Stimulated activated CD4-positive, alpha-beta T cell treated with anti-CD3 and anti-CD28 coated beads, TNF-alpha, amount 100 ng/mL, for 24 hours (primary cell): ENCODE measurements at places on chromosomes 13 and 19.
A peak's percentile ranks its signal among the peaks of the same experiment; 100 is the strongest.

DNA sequence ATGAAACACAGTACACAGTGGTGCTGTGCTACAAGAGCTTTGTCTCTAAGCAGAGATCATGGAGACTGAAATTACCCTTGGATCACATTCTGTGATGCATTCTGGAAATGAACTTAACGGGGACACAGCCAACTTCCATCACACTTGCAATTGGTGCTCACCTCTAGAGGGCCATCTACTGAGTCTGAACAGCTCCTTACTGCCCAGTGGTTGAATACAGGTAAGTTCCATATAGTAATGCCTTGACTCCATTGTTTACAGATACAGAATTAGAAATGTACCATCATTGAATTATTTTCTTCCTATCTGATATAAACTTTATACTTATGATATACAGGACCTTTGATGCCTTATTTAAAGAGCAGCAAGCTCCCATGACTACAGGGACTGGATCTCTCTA, 686.4 kb downstream of the PCDH9 start:
- no peak for DNase-seq

GRCh38 chr13:51453959-51454703, 1.3 kb upstream of the INTS6 start:
- peak; percentile 9 for DNase-seq

DNA sequence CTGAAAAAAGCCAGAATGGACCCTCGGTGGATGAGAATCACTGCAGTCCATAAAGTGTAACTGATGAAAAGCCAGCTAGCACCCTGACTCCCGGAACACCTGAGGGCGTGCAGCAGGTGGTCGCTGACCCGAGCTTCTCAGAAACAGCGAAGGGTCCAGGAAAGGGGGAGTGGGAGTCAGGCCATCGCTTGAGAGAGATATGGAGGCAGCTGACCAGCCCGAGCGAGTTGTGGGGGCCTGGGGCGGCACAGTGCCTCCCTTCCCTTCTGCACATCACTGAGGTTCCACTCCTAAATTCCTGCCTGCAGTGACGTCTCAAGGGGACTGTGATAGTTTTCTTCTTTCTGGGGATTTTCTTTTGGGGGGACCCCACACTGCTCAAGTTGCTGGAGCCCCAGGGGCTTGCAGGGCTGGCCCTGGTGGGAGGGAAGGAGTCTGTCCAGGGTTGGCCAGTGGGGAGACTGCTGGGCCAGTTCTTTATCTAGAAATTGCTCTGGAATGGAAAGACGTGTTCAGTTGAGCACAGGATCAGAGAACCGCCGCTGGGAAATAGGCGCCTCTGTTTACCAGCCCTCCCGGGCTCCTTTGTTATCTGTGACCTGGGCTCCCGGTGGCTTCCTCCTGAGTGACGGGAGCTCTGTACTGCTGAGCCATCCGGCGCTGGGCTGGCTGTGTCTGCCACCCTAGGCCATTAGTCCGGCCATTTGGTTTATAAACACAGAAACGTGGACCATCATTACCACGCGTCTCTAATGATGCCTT, 71.3 kb downstream of the RAB20 start:
- DNase-seq, result no peak

- DNase-seq, result peak; percentile 67
Measured at GRCh38 chr19:50147462-50148423, 15.3 kb downstream of the IZUMO2 start.

- no peak for DNase-seq
Measured at GRCh38 chr13:57630661-57631595, 616 bp upstream of the PCDH17 start.

DNA sequence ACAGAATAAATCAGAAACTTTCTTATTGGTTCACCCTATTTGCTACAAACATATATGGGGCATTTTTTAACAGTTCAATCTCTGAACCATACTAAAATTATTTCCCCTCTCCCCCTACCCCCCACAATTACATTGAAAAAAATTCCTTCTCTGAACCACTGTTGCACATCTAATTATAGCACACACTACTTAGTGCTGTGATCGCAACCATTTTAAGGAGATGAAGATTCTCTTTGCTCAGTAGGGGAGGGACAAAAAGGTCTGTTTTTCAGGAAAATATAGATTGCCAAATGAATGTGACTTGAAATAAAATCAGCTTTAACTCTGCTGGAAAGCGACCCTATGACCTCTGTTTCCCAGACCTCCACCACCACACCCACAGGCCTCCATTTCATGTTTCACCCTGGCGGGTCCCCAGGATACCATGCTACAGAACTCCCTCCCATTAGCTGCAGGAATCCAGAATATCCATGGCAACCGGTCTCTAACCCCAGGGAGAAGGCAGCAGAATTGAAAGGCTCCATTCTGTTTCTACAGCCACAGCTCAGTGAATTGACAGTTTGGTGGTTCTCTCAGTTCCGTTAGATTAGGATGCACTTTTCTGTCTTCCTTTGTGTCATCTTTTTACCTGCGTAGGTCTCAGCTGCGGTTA, 286.3 kb downstream of the TBC1D4 start:
- no peak for DNase-seq

GRCh38 chr13:46315036-46315435, 72.0 kb downstream of the RUBCNL start:
- no peak for DNase-seq

- no peak for DNase-seq
Measured at GRCh38 chr13:21579754-21580316, 24.1 kb downstream of the MICU2 start.

- no peak for DNase-seq
Measured at GRCh38 chr13:106373989-106374572, 161.4 kb downstream of the EFNB2 start.

- DNase-seq, result no peak
Measured at GRCh38 chr13:52651897-52652195, 790 bp upstream of the SUGT1 start.

GRCh38 chr13:92804346-92804745, 422.3 kb upstream of the GPC6 start:
- no peak for DNase-seq

GRCh38 chr19:5232798-5233505, 107.7 kb downstream of the PTPRS start:
- DNase-seq, result no peak

DNA sequence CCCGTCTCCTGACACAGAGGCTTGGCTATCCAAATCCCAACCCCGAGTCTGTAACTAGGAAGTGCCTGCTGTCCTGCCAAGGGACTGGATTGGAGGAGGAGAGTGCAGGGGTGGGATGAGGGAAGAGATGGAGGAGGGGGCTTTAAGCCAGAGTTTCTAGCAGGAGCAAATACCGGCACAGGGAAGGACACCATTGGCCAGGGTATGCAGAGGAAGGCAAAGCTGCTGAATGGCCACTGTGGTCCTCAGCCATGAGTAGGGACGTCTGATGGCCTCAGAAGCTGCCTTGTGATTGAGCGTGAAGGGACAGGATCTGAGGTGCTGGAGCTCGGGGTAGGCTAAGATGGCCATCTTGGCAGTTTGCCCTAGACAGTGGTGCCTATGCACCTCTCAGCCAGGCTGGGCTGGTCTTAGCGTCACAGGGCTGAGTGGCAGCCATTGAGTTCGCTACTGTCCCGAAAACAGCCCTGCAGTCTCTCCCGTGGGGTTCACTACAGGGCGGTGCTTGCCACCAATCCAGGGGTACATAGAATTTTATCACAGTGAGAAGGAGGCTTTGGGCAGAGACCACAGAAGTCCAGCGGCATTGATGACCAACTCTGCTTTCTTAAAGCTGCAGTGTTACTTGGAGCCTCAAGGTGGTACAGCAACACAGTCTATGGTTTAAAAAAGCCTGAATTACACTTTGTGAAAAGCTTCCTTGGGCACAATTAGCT, 61.8 kb downstream of the AKAP11 start:
- DNase-seq, result no peak

GRCh38 chr13:53490752-53491151, 462.1 kb downstream of the OLFM4 start:
- DNase-seq, result no peak

GRCh38 chr13:48818495-48819356, 157.0 kb upstream of the FNDC3A start:
- DNase-seq, result no peak

DNA sequence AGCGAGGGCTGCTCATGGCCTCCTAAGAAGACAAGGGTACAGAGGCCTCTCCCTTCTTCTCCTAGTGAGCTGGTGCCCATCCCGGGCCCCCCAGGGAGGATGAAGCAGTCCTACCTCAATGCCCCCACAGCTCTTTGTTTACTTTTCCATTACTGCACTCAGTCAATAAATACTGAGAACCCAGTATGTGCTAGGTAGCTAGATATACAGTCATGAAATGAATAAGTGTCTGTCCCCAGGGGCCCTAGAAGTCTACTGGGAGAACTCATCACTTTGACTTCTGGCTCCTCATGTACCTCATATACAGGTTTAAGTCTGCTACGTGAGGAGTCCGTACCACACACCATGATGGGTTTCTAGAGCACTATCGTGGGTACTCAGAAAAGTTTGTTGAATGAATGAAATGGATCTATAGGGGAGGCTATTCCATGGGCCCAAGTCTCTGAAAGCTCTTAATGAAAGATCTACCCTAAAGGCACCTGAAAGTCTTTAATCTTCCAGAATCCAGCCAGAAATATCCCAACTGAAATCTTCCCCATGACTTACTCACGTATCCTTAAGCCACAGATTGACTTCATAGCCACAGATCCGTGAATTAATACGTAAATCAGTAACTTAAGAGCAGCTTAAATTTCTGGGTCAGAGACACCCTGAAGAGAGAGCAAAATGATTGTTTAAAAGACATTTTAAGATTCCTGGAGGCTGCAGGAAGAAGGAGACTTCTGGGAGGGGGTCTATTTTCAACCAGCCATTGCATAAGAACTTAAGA, 51.6 kb upstream of the POMP start:
- DNase-seq, result no peak

GRCh38 chr13:44068169-44068568, 188.5 kb downstream of the LACC1 start:
- no peak for DNase-seq

DNA sequence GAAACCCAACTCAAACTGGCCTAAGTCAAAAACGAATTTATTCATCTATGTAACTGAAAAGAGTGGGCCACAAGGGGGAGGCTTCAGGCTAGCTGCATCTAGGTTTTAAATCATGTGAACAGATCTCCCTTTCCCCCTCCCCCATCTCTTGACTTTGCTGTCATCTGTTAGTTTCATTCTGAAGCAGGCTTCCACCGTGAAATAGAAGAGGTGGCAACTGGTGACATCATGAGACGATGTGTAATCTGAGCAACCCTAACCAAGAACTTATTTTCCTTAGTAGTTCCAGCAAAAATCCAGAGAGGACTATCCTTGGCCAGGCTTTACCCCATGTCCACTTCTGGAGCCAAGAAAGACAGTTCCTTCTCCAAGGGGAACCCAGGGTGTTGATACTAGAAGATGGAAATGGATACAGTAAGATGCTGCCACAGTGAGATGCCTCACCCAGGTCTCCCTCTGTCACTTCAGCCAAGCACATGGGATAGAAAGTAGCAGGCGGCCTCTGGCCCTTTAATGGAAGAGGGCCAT, 9.4 kb downstream of the SAMD4B start:
- peak; percentile 46 for DNase-seq

DNA sequence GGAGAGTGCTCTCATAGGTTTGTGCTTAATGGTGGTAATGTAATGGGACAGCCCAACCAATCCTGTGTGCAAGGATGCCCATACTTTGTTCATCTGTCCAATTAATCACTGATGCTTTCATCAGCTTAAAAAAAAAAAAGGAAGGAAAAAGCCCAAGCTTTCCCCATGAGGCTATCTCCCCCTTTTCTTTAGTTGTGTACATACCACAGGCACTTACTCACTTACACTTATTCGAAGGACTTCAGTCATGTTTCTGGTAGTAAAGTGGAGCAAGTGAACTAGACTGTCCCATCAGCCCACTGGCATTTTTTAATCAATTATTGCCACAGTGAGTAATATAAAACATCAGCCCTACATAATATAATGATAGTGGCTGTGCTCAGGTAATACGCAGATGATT, 183.5 kb upstream of the UFM1 start:
- no peak for DNase-seq

DNA sequence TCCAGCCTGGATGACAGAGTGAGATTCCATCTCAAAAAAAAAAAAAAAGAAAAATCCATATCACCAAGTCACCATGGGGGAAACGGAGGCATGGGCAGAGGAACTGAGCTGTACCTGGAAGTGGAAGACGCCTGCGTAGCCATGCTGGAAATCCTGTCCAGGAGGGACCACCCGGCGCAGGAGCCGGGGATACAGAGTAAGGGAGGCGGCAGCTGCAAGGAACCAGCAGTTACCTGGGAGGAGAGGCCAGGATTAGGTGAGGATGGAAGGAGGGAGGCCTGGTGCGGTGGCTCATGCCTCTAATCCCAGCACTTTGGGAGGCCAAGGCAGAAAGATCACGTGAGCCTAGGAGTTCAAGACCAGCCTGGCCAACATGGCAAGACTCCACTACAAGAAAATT, 2.0 kb downstream of the CAPN12 start:
- no peak for DNase-seq

- no peak for DNase-seq
Measured at GRCh38 chr13:73223372-73223781, 164.6 kb downstream of the KLF5 start.

GRCh38 chr13:114235697-114236096, 1.0 kb downstream of the CDC16 start:
- DNase-seq, result no peak

DNA sequence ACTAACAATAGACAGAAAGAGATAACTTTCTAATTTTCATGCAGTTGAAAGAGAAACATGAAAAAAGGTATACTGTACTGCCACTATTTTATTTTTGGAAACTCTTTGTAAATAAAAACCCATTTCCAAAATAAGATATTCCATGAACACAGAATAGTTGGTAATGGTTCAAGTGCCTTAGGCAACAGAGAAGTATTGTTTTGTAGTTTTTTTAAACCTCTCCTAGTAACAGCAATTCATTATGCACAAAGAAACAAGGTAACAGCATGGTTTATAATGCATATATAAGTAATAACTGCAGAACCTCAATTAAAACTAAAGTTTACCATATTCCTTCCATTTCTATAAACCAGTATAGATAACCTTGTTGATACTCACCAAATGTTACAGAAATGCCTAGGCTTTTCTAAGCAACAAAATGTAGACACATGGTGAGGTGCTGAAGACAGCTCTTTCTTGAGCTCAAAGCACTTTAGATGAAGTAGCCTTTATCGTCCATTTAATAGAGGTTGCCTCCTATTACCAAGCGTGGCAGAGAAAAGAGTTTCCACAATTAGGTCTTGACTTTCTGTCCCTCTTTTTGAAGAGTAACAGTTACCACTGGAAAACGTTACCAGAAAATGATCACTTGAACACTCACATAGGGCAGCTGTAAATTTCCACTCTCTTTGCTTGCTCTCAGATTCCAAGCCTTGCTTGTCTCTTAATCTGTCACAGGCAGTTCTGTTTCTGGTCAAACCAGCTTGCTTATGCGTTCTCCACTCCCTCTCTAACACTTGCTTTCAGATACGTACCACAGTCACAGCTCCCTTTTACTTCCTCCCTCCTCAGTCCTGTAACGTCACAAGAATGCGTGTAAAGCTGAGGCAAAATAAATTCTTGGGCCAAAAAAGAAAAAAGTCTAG, 42.9 kb downstream of the CAB39L start:
- DNase-seq, result no peak

- no peak for DNase-seq
Measured at GRCh38 chr13:60363288-60363687, 33.7 kb upstream of the TDRD3 start.
